Stimulated activated CD8-positive, alpha-beta memory T cell treated with anti-CD3 and anti-CD28 coated beads, Interleukin-7, amount 100 ng/mL, for 24 hours (primary cell): ENCODE measurements at places on chromosomes 11 and 22.

GRCh38 chr11:84790849-84791427 lies 836.2 kb downstream of the DLG2 start:
- DNase-seq: no peak

- no peak for DNase-seq
Observed at GRCh38 chr22:43543522-43544288, 131.9 kb downstream of the MPPED1 start.

DNA sequence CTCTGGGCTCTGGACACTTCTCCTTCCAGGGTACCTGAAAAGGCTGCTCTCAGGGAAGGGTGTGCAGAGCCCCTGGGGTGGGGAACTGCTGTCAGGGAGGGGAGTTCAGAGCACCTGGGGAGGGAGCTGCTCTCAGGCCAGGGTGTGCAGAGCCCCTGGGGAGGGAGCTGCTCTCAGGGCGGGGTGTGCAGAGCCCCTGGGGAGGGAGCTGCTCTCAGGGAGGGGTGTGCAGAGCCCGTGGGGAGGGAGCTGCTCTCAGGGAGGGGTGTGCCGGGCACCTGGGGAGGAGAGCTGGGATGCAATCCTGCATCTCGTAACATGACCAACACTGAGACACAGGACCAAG lies 764.2 kb downstream of the BRD1 start:
- DNase-seq: no peak

- no peak for DNase-seq
Observed at GRCh38 chr11:35675901-35676610, 13.5 kb downstream of the TRIM44 start.

DNA sequence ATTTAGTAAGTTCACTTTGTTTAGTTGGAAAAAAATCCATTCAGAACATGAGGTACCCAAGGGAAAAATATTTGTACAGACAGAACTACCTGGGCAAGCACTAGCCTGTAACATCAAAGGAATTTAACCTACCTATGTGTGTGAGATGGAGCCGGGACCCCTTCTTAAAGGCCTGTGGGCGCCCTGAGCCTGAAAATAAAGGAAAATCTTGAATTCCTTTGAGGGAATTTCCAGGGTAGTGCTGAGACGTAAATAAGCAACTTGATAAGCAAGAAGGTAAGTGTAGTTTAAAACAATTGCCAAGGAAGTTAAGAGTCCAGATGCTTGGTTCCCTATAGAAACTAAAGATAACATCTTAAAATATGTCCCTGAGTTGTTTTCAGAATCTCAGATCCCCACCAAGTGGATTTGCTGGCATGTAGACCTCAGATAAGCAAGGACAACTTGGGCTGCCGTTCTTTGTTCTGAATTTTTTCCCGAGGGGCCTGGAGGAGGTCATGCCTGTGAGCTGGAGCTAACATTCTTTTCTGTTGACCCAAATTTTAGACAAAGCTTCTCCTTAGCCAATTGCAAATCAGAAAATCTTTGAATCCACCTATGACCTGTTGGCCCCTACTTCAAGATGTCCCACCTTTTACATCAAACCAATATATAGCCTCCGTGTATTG lies 31.0 kb downstream of the MED17 start:
- DNase-seq: no peak

- no peak for DNase-seq
Observed at GRCh38 chr11:69665669-69666068, 9.5 kb downstream of the LTO1 start.

DNA sequence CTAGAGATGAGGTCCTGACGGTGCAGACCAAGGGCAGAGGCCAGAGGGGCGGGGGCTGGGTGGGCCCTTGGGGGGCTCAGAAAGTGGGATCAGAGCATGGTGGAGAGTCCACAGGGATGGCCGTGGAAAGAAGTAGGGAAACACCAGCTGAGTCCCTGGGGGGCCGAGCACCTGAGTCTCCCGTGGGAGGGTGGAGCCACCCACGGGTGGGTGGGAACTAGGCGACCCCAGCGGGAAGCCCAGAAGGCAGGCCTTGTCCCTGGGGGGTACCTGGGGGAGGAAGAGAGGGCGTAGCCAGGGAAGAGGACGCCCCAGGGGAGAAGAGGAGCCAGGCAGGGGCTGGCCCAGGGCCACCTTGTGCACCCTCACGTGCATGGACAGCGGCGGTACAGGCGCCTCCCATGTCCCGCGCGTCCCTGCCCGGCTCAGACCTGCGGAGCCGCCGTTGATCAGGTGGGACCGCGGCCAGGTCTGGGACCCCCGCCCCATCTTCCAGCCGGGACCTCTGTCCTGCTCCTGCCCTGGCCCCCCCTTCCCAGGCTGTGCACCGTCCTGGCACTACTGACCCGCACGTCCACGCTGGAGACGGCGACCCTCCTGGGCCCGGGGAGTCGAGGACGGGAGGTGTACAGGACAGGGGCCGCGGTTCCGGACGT lies 10.2 kb downstream of the CRELD2 start:
- no peak for DNase-seq

DNA sequence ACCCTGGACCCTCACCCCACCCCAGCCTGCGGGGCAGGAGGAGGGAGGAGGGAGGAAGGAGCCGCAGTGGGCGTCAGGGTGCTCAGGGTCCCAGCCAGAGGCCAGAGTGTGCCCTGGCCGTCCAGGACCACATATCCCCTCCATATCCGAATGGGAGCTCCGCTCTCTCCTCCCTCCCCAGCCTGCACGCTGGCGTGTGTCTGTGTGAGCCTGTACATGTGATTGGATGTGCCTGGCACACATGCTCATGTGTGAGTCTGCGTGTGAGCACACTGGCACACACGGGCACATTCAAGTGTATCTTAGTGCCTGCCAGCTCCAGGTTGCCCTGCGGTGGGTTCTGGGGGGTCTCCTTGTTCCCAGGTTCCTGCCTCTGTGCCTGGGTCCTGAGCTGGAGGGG lies 8.1 kb downstream of the TSSC4 start:
- no peak for DNase-seq

- no peak for DNase-seq
Observed at GRCh38 chr22:12601870-12602779, 2925.9 kb upstream of the OR11H1 start.

DNA sequence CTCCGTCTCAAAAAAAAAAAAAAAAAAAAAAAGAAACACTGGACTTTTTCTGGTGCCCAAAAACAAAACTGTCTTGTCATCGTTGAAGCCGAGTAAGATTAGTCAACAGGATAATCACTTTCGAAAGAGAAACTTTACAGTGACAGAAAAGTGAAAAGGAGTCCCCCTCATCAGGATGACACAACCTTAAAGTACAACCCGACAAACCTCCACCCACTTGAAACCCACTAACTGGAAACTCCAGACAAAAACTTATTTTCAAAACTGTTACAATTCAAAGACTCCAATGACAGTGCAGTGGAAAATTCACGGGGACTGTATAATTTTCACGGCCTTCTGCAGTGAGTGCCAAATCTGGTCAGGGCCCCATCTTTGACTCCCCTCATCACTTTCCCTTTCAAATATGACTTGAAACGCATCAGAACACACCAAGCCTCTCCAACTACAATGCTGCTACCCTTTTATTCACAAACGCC lies 1.3 kb downstream of the DENND5A start:
- no peak for DNase-seq

- DNase-seq: no peak
Observed at GRCh38 chr22:17914474-17914873, 109.9 kb downstream of the MICAL3 start.

- DNase-seq: no peak
Observed at GRCh38 chr22:40628354-40629042, 8.0 kb downstream of the MRTFA start.

GRCh38 chr22:35367331-35367886 lies 13.5 kb upstream of the HMOX1 start:
- DNase-seq: no peak

DNA sequence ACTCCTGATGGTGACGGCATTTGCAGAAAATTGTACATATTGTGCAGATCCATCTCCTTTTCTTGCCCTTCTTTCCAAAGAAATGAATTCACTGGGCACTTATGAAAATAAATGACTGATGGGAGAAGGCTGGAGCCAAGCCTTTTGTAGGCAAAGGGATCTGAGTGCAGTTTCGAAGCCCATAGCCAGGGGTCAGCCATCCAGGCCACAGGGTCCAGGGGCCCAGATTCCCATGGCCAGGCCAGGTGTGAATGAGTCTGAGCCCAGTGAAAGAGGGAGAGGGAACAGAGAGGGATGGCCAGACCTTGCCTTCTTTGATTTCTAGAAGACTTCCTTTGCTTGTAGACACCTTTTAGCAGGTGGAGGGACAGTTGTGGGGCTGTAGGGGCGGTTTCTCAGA lies 209.1 kb downstream of the KIRREL3 start:
- no peak for DNase-seq

GRCh38 chr22:24463071-24463760 lies 31.9 kb upstream of the UPB1 start:
- no peak for DNase-seq

- no peak for DNase-seq
Observed at GRCh38 chr11:2898366-2899079, 12.9 kb upstream of the CDKN1C start.
